ENCODE measurements at places on chromosomes 12 and 14. TPM values are rescaled to one million over a fixed set of nuclear protein-coding genes. Genes with fewer than 3 reads are reported as not detected.

- no peak for DNase-seq
Observed at GRCh38 chr12:6684609-6685008, 4.6 kb downstream of the ZNF384 start.

- DNase-seq: no peak
Observed at GRCh38 chr12:108683906-108684556, 47.3 kb downstream of the CORO1C start.

ASIC1 gene
- total RNA-seq: 1.4 TPM

GRCh38 chr12:102484017-102484416 lies 3.7 kb upstream of the IGF1 start:
- no peak for DNase-seq

- DNase-seq: no peak
Observed at GRCh38 chr12:51669271-51669670, 78.2 kb downstream of the SCN8A start.

NTF3 gene
- total RNA-seq: 0.67 TPM

GRCh38 chr14:103282932-103283331 lies 51.1 kb upstream of the EIF5 start:
- peak; percentile 18 for DNase-seq

CRIP2 gene
- total RNA-seq: 831 TPM

DEGS2 gene
- total RNA-seq: not detected

DNA sequence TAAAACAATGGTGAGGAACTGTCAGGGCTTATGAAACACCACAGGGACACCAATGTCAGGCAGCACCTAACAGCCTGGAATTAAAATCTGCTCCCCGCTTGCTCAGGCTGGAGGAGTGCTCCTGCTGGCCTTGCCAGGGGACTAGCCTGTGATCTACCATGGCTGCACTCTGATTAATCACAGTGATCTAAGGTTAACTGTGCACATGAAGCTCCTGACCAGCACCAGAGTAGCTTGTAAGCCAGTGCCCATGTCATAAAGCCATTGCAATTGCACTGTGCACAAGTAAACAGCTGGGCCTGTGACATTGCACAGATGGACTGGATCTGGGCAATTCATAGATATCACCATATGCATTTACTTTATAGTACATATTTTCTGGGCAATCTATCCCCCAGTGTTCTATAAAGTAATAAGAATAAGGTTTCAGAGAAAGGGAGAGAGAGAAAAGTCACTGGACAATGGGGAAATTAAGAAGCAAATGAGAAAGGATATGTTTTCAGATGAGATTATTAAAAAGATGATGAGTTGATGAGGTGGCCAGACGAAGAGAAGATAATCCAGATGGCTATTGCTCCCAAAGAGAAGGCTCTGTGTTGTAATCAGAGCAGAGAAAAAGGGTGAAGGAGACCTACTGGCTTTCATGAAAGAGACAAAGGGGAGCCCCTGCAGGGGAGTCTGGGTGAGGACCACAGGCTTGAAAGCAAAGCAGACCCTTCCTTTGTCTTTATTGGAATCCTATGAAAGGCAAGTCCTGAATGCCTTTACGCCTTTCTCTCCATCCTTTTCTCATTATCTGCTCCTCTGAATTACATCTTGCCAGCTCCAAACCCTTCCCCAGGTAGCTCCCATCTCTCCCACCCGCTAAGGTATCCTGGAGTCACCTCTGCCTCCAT lies 145.8 kb downstream of the SLC38A6 start:
- no peak for DNase-seq

PTCSC3 gene
- not detected for total RNA-seq

GRCh38 chr14:65555358-65555757 lies 142.8 kb downstream of the FUT8 start:
- no peak for DNase-seq

DNA sequence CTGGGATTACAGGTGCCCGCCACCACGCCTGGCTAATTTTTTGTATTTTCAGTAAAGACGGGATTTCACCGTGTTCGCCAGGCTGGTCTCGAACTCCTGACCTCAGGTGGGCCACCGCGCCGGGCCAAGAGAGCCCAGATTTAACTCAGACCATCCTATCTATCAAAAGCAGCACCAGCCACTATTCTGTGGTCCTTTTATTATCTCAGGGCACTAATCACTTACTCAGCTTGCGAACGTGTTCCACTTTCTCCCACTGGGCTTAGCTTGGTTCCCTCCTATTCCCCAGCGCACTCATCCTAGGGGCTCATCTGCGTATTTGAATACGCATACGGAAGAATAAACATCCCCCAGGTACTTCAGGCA lies 16.2 kb upstream of the AACS start:
- DNase-seq: no peak

DNA sequence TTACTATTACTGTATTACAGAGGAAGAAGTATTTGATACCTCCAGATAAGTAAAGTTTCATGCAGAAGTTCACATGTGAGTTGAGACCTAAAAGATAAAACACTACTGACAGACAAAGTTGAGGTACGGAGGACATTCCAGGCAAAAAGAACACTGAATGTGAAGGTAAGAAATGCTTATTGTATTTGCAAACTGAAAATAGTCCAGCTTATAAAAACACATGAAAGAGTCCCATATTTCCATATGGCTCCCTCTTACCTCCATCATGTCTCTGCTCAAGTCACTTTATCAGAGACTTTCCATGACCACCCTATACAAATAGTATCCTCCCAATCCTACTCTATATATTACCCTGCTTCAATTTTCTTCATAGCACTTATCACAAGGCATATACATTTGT lies 35.8 kb downstream of the SENP1 start:
- DNase-seq: no peak

DNA sequence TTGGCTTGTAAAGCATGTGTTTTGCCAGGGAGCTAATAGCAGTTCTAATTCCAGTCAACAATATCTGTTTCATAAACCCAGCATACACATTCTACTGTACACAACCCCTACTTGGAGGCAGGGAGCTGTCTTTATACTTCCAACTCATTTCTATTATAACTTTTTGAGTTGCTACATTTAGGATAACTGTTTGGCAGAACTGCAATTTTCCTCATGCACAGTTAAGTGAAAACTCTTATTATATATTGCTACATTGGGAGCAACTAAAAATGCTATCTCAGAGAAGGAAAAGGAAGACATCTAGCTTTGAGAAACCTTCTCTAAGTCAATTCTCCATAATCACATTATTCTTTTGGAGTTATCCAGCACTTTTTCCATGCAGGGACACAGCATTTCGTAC lies 480.2 kb downstream of the RPS29 start:
- DNase-seq: no peak

- DNase-seq: peak; percentile 93
Observed at GRCh38 chr12:124906606-124907261, 7.7 kb downstream of the UBC start.

- no peak for DNase-seq
Observed at GRCh38 chr12:125151284-125151683, 86.0 kb downstream of the AACS start.

MANSC1 gene
- total RNA-seq: 28.0 TPM

DNA sequence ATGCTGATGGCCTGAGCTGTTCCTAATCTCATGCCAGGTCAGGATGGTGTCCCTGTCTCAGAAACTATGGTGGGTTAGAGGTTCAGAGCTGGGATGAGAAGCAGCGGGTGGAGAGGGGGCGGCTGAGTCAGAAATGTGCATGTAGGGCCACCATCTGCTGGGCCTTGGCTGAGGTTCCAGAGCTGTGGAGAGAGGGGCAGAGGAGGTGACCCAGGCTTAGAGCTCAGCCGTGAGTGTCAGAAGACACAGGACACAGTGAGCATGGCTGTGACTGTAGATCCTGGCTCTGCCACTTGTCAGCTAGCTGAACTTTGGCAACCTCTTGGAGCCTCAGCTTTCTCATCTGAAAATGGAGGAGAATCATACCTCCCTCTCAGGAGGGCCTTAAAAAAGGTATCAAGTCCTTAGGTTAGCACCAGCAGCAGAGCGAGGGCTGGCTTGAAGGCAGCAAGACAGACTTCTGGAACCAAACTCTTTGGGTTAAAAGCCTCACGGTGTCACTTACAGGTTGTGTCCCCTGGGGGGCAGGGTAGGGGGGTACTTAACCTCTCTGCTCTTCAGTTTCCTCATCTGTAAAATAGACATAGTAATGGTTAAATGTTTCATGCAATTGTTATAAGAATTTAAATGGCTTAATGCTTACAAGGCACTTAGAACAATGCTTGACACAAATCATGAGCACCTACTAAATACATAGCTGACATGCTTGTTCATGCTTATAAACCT lies 34.8 kb downstream of the TMEM229B start:
- no peak for DNase-seq

GRCh38 chr14:104717646-104718045 lies 6.4 kb upstream of the ADSS1 start:
- DNase-seq: no peak

CDCA3 gene
- total RNA-seq: 0.39 TPM

ATXN7L3B gene
- total RNA-seq: 20.4 TPM

- DNase-seq: no peak
Observed at GRCh38 chr14:41662780-41663472, 56.2 kb downstream of the LRFN5 start.

ASCL1 gene
- total RNA-seq: not detected

ACVRL1 gene
- total RNA-seq: 57.5 TPM

SLC5A8 gene
- total RNA-seq: not detected

DNA sequence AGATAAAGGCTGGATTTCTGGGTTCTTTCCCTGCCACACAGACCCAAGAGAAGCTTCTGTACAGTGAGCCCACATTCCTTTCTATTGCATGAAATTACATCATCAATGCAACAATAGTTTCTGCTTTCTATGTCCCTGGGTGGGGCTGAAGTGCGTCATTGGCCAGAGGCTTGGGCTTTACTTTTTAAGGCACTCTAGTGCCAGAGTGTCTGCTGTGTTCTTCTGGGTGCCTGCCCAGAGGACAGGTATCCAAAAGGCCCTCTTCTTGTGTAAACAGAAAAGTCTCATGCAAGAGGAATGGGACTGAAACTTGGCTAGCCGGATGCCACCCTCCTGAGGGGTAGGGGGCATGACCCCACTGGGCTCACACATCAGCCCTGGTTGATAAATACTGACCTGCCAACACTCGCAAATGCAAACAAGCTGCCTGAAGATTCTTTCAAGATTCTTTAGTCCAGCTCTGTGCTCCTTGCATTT lies 5.9 kb downstream of the KRT86 start:
- peak; percentile 81 for DNase-seq

- no peak for DNase-seq
Observed at GRCh38 chr14:76080025-76080424, 71.7 kb upstream of the GPATCH2L start.

- no peak for DNase-seq
Observed at GRCh38 chr14:92519246-92520101, 5.9 kb downstream of the RIN3 start.

ITGA7 gene
- total RNA-seq: 309 TPM

TAS2R13 gene
- 0.63 TPM for total RNA-seq

DNA sequence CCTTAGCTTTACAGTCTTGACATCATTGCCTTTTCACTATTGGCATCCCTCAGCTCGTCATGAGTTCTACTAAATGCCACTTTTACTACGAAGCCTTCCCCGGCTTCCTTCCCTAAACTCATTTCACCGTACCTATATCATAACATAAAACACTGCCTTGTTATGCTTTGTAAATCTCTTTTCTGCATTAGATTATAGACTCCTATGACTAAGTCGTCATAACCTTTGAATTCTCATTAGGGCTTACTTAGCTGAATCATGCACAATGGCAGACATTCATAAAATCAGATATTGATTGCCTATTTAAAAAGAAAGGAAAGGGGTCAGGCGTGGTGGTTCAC lies 21.0 kb downstream of the BTG1 start:
- DNase-seq: no peak

DNA sequence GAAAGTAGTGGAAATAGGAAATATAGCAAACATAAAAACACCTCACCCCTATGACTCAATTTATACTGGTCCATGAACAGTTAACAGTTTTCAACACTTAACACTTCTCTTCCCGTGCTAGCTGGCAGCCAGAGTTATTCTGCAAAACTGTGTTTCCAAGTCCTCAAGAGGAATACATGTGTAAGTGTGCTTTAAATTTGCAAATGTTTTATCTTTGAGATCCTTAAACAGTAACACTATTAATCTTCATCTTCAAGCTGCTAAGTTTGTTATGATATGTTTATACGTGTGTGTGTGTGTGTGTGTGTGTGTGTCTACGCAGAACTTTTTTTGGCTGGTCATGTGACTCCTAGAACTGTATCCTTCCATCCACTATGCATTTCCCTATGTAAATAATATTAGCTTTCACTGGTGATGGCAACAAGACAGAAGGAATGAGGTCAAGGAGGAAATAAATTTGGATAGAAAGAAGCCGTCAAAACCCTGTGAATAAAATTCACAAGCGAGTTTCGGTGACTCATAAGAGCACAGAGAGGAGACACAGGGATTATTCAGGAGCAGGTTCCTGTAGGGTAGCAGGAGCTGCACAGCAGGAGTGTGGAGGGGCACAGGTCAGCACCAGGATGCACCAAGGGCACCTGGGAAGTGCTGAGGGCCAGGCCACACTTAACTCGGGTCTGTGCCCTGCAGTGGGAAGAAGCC lies 105.9 kb upstream of the ETV6 start:
- DNase-seq: no peak

DNA sequence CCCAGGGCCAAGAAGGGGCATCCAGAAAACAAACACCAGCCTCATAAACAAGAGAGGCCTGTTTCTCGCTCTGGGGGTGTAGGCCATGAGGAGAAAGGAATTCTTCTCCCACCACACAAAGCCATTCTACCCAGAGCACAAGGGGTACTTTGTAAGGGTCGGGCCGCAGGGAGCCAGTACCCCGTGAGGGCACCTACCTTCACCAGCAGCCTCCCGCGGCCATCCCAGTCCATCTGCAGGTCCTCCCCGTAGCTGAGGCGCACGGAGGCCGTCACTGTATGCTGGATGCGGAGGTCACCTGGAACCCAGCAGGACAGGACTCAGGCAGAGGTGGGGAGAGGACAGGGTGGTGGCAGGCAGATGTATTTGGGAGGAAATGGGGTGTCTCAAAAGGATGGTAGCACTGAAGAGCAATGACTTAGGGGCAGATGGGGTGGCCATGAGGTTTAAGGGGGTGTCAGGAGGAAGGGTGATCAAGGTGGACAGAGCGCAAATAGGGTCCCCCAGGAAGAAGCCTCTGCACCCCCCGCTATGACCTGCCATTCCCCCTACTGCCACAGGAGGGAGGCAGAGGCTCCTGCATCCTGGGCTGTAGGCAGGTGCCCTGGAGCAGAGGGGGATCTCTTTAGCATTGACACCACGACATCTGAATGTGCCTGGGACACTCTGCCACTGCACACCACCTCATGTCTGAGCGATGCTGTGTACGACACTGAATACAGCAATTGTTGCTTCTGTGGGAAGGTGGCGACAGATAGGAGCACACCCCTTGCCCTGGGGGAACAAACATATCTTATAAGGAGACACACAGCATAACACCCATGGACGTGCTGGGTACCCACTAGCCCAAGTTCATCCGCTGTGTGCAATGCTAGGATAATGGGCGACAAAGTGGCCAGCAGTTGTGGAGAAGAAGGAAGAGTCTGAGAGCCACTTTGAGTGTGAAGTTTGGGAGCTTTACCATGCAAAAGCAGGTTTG lies 61.4 kb downstream of the VWF start:
- no peak for DNase-seq

HOXC6 gene
- not detected for total RNA-seq

GDF11 gene
- total RNA-seq: 8.6 TPM

DNA sequence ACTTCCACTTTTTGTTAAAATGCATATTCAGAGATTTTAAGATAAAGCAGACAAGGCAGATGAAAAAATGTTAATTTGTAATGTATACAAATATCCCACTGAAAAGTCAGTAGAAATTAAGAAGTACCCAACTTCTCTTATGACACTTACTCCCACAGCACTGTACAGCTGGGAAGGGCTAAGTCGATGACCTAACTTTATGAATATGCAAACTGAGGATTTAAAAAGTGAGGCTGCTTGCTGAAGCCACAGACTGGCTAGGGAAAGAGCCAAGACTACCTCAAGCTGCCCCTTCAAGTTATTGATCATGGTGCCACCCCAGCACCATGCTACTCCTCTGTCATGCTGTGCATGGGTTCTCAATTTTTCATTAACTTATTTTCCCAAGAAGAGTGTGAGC lies 17.0 kb downstream of the PPM1H start:
- DNase-seq: no peak
